ENCODE measurements at places on chromosomes 4 and X. TPM values are rescaled to one million over a fixed set of nuclear protein-coding genes. Genes with fewer than 3 reads are reported as not detected.

ERVMER34-1 gene
- total RNA-seq = 2.5 TPM

FABP2 gene
- total RNA-seq = not detected

DNA sequence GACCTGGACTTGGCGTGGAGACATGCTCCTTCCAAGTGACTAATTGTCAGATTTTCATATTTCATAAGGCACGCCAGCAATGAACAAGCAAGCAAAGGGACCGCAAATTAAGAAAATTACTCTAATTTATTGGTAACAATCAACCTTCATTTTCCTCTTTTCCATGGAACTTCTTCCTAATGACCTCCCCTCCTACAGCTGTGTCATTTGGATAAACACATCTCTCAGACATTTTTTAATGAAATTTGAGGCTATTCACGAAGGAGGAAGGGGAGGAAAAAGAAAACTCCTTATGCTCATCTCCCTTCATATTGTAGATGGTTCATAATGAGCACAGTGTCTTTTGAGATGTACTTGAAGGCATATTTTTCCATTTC is 38.6 kb upstream of the TLR3 start:
- no peaks in the 10 kb centered on the region for H3K36me3 ChIP-seq
- no peak for DNase-seq
- H3K4me1 ChIP-seq = no peaks in the 10 kb centered on the region
- H3K4me3 ChIP-seq = no peak overlapping the region
- peaks cover 16% of the 10 kb centered on the region for H3K27me3 ChIP-seq
- no peak overlapping the region for H3K27ac ChIP-seq

CENPVL2 gene
- not detected for total RNA-seq

NDNF gene
- 0.29 TPM for total RNA-seq

- no peak for DNase-seq
- no peaks in the 10 kb centered on the region for H3K36me3 ChIP-seq
- no peak overlapping the region for H3K4me3 ChIP-seq
- H3K4me1 ChIP-seq = no peaks in the 10 kb centered on the region
- H3K27me3 ChIP-seq = peaks cover 45% of the 10 kb centered on the region
Measured at GRCh38 chrX:68727696-68728095, 80.2 kb downstream of the STARD8 start.

All from Calu3 (cell line).